Activated CD4-positive, alpha-beta memory T cell treated with anti-CD3 and anti-CD28 coated beads, Interleukin-2, amount 10 ng/mL, durations not matched to agents 7 days and 5 days (primary cell): ENCODE measurements at places on chromosomes 2 and 18.
A peak's percentile ranks its signal among the peaks of the same experiment; 100 is the strongest.

GRCh38 chr2:158412206-158412605 is 44.3 kb downstream of the CCDC148 start:
- DNase-seq, result no peak

GRCh38 chr2:97645112-97645694 is 659 bp upstream of the COX5B start:
- no peak for DNase-seq

GRCh38 chr2:156110890-156111289 is 221.6 kb downstream of the NR4A2 start:
- no peak for DNase-seq

GRCh38 chr2:172279813-172280212 is 147.6 kb upstream of the ITGA6 start:
- DNase-seq, result no peak

- DNase-seq, result no peak
Observed at GRCh38 chr2:238989484-238989883, 141.6 kb downstream of the TWIST2 start.

DNA sequence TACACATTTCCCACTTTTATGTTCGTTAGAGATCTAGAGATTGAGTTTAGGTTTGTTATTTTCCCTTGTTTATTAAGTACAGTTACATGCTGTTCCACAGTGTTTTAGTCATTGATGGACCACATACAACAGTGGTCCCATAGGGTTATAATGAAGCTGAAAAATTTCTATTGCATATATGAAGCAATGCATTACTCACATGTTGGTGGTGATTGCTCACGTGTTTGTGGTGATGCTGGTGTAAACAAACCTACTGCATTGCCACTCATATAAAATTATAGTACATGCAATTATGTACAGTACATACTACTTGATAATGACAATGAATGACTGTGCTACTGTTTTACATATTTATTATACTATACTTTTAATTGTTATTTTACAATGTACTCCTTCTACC is 51.0 kb upstream of the NXPH2 start:
- DNase-seq, result no peak

GRCh38 chr2:196712867-196713266 is 73.4 kb downstream of the CCDC150 start:
- no peak for DNase-seq

DNA sequence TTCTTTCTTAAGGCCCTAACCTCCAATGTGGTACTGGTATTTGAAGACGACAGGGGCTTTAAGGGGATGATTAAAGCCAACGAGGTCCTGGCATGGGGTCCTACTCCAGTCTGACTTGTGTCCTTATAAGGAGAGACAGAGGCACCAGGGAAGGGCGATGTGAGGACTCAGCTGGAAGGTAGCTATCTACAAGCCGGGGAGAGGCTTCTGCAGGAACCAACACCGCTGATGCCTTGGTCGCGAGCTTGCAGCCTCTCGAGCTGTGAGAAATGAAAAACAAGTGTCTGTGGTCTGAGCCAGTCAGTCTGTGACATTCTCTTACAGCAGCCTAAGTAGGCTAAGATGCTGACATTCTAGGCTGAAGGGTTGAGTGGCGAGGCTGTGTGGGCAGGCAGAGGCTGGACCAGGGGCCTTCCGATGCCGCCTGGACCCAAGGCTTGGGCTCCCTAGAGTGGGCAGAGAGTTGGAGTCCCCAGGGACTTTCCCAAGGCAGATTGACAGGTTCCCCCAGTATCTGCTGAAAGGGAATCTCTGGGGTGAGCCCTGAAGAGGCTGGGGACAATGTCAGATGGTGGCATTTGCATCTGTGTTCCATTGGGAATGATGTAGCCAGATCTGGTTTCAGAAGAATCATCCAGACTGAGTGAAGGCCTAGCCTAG is 322.9 kb upstream of the HS6ST1 start:
- DNase-seq, result peak; percentile 4

DNA sequence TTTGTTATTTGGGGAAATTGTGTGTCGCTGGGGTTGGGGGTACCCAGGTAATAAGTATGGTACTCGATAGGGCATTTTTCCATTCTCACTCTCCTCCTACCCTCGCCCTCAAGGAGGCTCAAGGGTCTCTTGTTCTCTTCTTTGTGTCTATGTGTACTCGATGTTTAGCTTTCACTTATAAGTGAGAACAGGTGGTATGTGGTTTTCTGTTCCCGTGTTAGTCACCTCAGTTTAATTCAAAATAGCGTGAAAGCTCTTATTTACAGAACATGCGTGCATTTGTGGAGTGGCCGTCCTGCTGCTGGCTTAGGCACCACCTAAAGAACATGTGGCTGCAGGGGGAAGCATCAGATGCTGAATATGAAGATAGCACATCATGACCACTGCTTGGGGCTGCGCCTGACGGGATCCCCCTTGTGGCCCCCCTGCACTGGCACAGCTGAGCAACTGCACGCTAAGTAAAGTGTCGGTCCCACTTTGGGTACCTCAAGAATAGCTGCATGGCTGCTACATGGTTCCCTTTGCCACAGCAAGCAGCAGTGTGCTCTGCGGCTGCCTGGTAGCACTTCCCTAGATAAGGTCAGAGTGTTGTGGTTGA is 569.0 kb downstream of the DCDC2C start:
- DNase-seq, result no peak
